ENCODE measurements at places on chromosomes 6 and 20. TPM values are rescaled to one million over a fixed set of nuclear protein-coding genes. Genes with fewer than 3 reads are reported as not detected.
A peak's percentile ranks its signal among the peaks of the same experiment; 100 is the strongest.

DNA sequence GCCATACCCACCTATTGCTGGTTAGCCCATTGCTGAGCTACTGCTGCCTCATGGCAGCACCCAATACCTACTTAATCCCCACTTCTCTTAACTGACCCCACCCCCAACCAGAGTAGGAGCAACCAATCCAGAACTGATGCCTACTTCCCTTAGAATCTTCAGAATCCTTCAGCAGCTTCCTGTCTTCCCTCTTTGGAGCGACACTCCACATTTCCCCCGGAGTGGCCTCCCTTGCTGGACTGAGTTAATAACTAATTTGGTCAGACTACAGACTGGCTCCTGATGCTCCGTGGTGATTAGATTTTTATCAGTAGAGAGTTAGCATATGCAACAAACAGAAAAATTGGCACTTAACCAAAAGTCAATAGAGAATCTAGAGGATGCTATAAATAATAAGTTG lies 51.2 kb upstream of the UBR2 start:
- H3K4me1 ChIP-seq: no peaks in the 10 kb centered on the region
- no peaks in the 10 kb centered on the region for H3K36me3 ChIP-seq
- no peak for DNase-seq
- H3K4me3 ChIP-seq: no peak overlapping the region
- no peaks in the 10 kb centered on the region for H3K27me3 ChIP-seq
- no peak overlapping the region for H3K27ac ChIP-seq

- H3K36me3 ChIP-seq: no peaks in the 10 kb centered on the region
- H3K27ac ChIP-seq: no peak overlapping the region
- no peaks in the 10 kb centered on the region for H3K4me1 ChIP-seq
- no peak overlapping the region for H3K4me3 ChIP-seq
- no peaks in the 10 kb centered on the region for H3K27me3 ChIP-seq
Observed at GRCh38 chr6:36759148-36759759, 61.6 kb downstream of the RAB44 start.

C6orf58 gene
- total RNA-seq: not detected

- H3K36me3 ChIP-seq: no peaks in the 10 kb centered on the region
- no peak for DNase-seq
- no peaks in the 10 kb centered on the region for H3K27me3 ChIP-seq
- H3K27ac ChIP-seq: no peak overlapping the region
Observed at GRCh38 chr6:90351696-90352095, 55.1 kb upstream of the BACH2 start.

DNA sequence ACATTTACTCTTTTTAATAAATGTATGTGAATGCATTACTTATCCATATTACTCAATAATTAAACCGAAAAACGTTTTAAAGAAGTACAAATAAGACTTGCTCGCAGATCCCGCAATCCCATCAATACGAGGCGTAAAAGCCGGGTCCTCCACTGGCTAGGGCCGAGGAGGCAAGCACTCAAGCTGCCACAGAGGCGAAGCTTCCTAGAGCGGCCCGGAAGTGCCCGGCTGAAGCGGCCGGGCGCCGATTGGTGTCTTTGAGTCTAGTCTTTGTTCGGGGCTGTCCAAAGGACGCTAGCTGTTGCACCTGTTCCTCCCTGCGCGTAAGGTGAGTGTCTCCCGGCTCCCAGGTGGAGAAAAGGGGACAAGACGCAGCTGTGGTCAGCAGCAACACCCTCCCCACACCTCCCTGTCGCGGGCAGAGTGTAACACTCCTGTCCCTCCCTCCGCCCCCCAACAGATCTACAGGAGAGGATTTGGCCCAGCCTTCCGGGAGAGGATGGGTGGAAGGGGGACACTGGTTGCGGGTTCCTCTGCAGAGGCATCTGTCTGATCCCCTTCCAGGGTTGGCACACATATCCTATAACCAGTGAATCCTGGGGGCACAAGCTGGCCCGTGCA lies at the start of gene ZSCAN16:
TSS of gene ZSCAN16 (plus strand) at position 260 of the 621 bp plus-strand sequence. CDS start 835 bp downstream, outside the sequence.
- H3K4me3 ChIP-seq: peak within 1 kb of the TSS; percentile 78
- peak within 1 kb of the TSS; percentile 83 for H3K27ac ChIP-seq
- H3K36me3 ChIP-seq: no peaks in the 10 kb centered on the region
- DNase-seq: peak; percentile 84

DNA sequence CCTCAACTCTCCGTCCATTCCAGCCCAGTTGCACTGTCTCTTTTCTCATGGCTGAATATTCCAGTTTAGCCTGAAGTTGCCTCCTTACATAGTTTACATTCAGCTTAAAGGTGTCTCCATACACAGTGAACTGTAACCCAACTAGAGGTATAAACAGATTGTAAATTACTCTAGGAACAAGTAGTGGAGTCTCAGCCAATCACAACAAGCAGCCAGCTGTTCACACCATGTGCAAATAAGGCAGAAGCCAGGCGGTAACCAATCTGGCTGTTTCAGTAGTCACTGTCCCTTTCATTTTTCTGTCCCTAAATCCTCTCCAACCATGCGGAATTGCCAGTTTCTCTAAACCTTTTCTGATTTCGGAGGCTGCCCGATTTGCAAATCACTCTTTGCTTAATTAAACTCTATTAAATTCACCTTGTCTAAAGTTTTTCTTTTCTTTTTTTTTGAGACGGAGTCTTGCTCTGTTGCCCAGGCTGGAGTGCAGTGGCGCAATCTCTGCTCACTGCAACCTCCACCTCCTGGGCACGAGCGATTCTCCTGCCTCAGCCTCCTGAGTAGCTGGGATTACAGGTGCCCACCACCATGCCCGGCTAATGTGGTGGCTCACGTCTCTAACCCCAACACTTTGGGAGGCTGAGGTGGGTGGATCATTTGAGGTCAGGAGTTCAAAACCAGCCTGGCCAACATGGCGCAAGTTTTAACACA lies 37.6 kb upstream of the GFOD1 start:
- no peaks in the 10 kb centered on the region for H3K4me1 ChIP-seq
- no peak overlapping the region for H3K27ac ChIP-seq
- no peak overlapping the region for H3K4me3 ChIP-seq
- no peaks in the 10 kb centered on the region for H3K36me3 ChIP-seq
